T-helper 22 cell (primary cell): ENCODE measurements at places on chromosomes 3 and 15.

DNA sequence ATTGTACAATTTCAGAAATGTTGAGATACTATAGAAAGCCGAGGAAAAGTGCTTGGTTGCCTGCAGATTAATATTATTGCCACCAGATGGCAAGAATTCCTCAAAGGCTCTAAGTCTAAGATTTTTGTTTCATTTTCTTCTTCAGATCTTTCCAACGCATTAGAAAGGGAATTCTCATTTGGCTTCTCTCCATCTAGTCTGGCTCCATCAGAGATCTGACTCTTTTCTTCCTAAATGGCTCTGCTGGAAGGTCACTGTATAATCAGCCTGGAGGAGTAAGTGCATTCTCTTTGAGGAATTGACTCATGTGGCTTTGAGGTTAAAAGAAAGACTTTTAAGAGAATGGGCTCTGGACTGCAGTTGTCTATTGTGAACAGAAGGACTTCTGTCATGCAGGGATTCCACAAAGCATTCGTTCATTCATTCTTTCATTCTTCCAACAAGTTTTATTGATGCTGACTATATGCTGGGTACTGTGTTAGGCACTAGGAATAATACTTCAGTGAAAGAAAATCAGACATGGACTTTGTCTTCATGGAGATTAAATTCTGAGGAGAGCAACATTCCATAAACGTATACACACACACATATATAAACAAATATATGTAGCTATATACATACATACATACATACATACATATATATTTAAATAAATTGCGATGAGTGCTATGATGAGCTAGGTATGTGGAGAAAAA lies 55.3 kb downstream of the SLC28A2 start:
- DNase-seq: no peak

DNA sequence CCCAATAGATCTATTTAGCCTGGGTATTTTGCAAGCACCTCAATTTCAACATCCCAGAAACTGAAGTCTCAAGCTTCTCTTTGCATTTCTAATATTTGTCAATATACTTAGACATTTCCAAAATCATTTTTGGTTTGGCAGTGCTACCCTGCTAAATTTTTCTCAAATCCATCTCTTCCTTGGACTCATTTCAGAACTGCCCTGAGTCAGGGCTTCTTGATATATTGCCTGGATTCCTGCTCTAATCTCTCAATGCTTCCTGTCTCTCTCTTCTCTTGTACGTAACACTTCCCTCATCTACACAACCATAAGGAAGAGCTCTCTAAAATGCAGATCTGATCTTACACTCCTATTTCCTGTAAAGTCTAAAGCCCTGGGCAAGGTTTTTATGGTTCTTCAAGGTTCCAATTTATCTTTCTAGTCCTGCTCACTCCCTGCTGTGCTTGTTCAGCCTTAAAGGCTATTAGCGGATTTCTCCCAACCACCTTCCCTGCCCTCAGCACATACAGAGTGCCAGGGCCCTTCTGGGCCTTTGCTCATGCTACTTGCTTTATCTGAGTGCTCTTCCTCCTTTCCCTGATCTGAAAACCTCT lies 53.0 kb upstream of the MME start:
- no peak for DNase-seq

DNA sequence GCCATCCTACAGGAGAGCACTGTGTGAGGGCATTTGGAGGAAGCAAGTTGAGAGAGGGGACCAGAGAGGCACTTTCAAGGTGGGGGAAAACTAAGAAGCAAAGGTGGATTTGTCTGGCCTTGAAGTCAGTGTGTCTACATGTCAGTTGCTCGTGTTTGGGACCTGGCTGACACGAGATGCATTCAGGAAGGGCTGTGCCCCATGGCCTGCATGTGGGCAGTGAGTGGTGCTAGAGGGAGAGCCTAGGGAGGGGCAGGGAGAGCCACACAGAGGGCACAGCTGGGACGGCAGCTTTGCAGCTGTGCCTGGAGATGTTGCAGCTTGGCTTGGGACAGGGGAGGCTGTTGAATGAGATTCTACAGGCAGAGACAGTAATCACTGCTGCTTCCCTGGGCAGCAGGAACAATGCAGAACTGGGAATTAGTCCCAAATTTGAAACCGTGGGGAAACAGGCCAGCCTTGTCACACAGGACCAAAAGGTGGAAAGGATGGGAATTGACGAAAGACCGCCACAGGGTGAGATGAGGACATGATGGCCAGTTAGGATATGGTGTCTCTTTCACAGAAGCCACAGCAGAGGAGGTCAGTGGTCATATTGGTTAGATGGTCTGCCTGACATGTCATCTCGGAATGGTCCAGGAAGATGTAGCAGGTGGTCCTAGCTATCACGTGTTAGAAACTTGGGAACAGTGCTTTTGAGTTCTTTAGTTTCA lies 10.0 kb downstream of the SEC61A1 start:
- DNase-seq: no peak

DNA sequence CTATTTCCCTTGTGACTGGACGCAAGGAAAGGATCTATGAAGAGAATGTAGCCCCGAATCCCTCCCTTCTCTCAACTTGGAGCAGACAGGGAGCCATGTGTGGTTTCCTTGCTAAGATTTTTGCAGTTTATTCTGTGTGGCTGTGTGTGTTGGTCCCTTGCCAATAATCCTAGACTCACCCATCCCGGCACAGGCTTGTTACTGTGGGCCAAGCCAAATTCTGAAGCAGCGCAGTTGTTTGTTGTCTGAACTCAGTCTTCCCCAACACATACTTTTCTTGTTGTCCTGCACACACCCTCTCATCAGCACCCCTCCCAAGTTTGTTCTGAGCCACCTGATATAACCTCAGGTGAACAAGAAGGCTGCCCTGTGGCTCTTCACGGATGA lies 193.3 kb upstream of the CTDSPL start:
- no peak for DNase-seq

DNA sequence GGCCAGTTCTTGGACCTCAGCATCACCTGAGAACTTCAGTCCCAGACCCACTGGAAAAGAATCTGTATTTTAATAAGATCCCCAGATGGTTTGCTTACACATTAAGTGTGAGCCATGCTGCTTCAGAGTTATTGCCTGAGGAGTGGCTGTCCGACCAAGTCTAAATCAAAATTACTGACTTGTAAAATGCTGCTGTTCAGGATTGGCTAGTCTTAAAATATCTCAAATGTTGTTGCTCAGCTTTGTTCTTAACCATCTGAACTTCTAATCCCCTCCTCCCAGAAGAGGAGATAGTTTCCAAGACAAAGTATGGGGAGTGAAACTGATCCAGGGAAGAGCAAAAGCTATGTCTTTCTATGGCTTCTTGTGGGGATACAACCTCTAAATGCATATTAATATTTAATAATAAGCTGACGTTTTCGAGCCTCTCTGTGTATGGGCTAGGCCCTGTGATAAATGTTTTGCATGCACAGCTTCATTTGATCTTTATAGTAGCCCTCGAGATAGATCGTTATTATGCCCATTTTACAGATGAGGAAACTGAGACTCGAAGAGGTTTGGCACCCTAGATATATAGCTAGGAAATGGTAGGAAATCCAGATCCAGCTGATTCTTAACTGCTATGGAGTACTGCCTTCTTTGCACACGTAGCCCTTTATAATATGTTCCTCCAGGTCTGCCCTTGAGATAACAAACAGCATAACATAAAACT lies 52.2 kb downstream of the DNASE1L3 start:
- no peak for DNase-seq

DNA sequence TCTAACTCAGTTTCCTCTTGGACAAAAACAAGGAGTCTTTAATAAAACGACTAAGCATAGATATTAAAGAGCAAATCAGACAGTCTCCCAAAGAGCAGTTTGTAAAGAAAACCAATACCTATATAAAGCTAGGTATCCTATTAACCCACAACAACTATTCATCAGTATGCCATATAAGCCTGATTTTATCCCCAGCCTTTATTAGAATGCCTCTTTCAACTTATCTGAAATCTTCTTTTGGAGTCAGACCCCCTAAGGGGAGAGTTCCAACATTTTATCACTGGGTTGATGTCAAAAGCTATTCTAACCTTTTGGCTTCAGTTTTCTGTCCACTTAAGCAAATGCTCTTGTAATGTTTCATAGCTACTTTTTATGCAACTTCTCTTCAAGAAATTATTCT lies 17.8 kb downstream of the MAP2K5 start:
- no peak for DNase-seq

GRCh38 chr15:37893309-37893708 lies 41.1 kb upstream of the TMCO5A start:
- DNase-seq: no peak

DNA sequence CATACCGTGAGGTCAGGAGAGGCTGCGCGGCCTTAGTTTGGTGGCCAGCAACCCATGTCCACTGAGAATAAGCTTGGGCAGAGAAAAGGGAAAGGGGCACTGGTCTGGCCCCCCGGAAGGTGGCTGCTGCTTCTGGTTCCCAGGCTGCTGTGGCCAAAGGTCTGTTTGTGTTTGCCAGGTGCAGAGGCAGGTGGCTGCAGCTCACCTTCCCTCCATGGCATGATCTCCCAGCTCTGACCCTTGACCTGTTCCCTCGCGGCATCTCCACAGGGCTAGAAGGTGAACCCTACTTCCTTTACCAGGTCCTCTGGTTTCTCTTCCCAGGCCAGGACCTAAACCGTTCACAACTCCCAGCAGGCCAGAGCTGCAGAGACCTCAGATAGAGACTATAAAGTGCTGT lies 13.8 kb downstream of the VPS18 start:
- no peak for DNase-seq

DNA sequence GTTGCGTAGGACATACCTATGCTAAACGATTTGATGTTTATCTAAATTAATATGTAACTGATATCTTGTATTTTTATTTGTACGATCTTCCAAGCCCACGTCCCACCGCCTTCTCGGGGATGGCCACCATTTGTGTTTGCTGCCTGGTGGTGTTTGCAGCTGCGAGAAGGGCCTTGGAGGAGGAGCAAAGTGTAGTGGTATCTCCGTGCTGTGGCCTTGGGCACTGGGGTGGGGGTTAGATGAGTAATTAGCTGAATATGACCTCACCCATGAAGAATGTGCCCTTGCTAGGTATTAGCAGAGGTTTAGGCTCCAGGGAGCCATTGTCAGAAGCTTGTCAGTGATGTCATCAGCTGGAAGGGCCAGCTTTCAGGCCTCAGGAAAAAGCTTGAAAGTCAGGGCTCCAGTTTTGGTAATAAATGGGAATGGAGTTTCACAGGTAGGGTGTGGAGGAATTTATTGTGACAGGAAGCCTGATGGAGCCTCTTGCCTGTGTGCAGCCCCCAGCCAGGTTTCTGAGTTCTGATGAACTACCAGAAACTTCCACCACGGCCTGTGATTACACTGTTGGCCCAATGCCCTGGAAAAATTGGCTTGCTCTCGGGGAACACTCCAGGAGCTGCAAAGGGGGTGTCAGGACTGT lies 41.0 kb downstream of the FLNB start:
- no peak for DNase-seq

GRCh38 chr3:52600258-52600657 lies 63.9 kb downstream of the UQCC5 start:
- no peak for DNase-seq

DNA sequence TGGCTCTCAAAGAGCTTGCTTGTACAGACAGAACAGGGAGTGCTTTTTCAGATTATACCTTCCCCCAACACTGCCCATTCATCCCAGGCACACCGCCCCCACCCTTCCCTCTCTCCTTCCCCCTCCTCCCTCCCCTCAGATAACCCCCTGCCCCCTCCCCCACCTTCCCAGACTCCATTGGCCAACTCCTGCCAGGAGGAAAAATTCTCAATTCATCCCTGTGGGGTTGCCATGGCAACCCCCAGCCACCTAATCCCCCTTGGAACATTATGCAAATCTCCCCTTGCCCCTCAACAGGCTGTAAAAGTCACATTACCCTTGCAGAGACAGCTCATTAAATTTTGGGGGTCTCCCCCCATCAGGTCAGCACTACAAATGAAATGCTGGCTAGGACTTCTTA lies 14.3 kb downstream of the TLE3 start:
- DNase-seq: no peak

DNA sequence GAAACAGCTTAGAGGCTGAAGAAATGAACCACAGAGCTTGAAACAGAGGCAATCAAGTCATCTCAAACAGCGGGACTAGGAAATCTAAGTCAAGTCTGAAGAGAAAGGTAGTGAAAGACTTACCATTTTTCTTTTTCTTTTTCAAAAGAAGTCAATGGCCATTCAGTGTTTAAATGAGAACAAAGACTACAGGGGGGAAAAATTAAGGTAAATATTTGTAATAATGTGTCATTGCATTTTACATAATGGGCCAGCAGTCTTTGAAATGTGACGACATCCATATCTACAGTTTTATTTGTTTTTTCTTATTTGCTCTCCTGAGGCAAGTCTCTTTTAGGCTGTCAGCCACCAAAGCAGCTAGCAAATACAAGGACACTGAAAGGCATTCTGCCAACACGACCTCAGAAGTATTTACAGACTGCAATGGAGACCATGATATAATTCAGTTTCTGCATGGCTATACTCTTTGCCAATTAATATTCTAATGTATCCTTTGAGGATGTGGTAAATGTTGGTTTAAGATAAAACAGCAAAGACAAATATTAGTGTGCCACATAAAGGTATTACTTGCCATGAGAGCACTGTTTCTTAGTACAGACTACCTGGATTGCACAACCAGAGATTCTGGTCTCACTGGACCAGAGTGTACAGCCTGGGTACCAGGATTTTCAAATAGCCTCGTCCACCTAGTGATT lies 307.0 kb upstream of the THBS1 start:
- DNase-seq: no peak

DNA sequence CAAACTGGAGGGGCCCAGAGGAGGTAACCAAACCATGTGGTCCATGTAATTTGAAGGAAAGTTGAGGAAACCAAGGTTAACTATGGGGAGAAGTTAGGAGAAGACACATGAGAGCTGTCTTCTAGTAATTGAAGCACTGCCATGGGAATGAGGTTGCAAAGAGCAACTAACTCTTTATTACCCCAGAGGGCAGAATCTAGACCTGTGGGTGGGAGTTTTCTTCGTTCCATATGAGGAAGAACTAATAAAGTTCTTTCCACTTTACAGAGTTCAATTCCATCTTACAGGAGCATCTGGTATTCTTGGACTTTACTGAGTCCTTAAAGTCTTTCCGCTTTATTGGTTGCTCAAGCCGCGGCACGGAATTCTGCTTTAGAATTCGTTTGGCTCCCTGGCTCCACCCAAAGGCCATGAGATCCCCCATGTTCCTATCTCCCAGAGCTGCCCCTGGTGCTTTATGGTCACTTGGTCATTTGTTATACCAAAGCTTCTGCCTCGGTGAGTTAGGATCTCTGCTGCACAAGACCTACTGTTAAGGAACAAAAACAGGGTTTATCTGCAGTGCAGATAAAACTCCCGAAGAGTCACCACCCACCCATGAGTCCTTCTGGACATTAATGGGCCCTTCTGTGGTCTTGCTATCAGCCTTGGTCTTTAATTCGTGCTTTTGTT lies 89.5 kb upstream of the UMPS start:
- no peak for DNase-seq
